ENCODE measurements at places on chromosomes 7 and 10.

DNA sequence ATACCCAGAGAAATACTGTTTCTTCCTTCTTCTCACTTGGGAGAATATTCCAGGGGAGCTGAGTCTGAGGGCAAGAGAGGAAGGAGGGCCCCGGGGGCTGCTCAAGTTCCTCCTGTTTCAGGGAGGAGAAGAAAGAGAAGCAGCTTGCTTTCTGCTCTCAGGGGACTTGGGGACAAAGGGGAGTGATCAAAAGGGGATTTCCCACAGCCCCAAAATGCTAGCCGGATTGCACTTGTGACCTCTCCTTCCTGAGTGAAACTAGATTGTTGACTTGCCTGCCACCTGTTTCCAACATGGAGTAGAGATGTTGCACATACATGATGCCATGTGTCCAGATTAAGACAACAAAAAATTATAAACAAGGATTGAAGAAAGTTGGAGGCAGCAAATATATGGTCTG lies 28.7 kb upstream of the PDCD4 start:
- no peak for DNase-seq

GRCh38 chr10:44278837-44279324 lies 106.0 kb downstream of the CXCL12 start:
- no peak for DNase-seq

DNA sequence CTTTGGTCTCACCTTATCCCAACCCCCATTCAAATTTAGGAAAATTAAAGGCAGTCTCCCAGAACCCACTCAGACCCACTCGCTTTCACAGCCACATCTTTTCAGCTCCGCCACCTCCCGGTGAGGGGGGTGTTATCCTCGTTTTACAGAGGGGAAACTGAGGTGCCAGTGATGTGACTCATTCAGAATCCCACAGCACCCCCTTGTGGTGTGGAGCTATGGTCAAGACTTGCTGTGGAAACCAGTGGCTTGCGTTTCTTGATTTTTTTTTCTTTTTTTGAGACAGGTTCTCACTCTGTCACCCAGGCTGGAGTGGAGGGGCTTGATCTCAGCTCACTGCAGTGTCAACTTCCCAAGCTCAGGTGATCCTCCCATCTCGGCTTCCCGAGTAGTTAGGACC lies 27.6 kb downstream of the SLC35G1 start:
- DNase-seq: no peak

GRCh38 chr10:4623757-4624420 lies 202.1 kb upstream of the AKR1E2 start:
- no peak for DNase-seq

DNA sequence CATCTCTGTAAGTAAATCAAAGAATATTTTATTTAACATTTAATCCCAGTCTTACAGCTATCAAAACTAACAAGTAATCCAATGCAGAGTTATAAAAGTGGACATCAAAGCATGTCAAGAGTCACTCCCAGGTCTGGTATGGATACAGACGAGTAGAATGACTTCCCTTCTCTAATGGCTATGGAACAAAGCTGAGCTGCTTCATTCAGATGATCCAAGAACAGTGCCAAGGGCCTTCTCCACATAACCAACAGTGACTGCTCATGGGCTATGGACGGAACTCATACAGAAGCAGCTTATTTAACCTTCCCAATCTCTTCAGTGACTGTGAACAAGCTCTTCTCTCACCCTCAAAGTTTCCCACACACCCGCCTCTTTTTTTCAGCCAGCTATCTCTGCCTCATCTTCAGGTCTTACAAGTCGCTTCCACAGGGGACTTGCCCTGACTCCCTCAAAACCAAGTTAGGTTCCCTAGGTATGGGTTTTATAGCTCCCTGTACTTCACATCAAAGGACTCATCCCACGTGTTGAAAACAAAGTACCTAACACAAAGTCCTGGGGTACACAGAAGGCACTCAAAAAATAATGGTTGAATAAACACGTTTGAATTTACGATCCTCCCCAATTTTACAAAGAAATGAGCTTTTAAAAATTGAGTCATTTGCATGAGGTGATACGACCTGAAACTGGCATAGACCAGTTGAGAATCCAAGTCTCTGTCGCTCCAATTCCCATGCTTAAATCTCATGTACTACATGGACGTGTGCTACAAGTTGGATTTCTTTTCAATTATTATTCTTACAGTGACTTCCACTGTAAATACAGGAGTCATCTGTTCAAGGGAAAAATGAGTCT lies 3.1 kb downstream of the USP6NL start:
- DNase-seq: no peak

DNA sequence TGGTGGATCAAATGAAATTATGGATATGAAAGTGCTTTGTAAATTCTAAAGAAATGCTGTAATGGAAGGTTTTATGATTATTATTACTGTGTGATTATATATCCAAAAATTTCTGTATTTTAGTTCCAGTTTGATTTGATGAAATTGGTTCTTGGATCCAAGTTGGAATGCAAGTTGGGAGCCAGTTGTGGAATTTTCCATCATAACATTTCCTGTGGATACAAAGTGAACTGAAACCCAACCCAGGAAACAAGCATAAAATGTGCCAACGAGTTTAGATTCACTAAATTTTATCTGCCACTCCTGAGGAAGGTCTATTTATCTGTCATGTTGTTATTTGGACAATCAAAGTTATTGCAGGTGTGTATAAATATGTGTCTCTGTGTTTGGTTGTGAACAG lies 131.4 kb upstream of the MDFIC start:
- DNase-seq: no peak
